RPMI8226 (cell line): ENCODE measurements at places on chromosomes 2 and 18.

DNA sequence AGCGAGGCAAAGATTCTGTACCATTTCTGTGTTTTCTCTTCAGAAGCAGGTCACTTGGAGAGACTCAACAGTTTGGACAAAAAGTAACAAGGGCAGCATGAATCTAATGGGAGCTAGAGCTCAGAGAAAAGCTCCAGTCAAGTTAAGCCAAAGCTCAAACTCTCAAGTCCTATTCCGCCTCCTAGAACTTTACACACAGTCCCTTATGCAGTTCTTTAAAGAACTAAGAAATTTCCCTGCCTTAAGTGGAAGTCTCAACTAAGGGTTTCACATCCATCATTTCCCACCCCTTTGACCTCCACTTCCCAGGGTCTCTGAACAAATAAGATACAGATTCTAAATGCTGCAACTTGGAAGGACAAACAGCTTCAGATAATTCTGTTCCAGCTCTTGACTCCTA lies 121.3 kb upstream of the RNU4ATAC start:
- DNase-seq: no peak

GRCh38 chr2:220104871-220105351 lies 477.5 kb downstream of the SLC4A3 start:
- DNase-seq: no peak

- DNase-seq: no peak
These were observed 16.1 kb downstream of the RAB1A start for GRCh38 chr2:65113816-65114215.

DNA sequence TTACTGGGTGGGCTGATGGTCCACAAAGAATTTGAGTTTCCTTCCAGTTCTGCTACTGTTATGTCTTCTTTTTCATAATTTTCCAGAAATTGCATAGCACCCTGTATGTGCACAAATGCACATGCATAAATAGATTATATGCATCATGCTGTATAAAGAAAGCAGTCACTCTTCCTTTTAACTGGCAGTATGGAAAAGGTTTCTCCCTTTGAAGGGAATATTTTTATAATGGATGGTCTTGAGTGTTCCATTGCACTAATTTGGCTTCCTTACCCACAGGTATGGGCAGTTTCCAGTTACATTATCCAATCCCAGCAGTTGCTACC lies 154.4 kb downstream of the NAPG start:
- no peak for DNase-seq

DNA sequence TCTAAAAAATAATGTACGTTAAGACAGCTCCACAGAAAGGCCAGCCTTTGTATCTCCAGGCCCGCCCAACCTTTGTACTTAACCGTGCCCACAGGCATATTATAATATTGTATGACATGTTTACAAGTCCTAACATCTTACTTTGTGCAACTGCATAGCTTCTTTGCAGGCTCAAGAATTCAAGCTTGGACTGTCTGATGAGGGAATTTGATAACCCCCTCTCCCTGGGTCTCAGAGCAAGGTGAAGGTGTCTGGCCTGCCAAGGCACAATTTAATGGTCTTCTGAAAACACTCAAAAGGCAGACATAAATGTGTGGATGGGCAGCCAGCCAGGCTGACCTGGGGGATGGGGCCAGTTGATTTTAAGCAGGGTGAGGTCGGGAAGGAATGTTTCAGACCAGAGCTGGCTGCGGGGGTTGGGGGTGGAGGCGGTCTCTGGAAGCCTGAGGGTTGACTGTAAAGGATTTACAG lies 732.7 kb upstream of the FANCL start:
- no peak for DNase-seq
